ENCODE measurements at places on chromosomes 1 and 21.

- DNase-seq = peak; percentile 45
These were observed 885 bp upstream of the SSBP3 start for GRCh38 chr1:54407154-54407403.

DNA sequence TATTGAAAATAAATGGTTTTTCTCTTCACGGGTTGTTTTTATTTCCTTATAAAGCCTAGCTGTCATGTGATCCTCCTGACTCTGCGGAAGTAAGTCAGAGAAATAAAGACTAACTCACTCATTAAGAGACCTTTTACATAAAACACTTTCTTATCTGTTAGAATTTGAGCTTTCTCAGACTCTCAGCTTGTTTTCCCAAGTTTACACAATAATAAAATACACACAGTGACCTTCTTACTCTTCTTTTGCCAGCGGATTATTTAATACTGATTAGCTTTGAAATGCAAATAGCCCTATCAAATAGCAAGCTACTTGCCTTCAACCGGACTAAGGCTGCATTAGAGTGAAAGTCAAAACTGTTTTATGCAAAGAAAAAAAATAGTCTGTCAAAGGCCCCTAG is 45.5 kb upstream of the CXADR start:
- no peak for DNase-seq

DNA sequence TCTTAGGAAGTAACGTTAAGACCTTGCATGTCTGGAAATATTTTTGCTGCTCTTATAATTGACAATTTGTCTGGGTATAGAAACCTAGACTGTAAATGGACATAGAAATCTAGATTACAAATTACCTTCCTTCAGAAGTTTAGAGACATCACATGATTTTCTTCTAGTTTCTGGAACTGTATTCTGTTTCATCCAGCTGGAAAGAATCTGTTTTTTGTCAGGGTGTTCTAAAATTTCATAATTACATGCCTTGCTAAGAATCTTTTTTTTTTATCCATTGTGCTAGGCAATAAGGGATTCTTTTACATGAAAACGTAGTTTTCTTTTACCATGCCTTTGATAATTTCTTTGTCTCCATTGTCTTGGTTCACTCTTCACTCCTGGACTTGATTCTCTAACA is 20.7 kb upstream of the S100A7 start:
- no peak for DNase-seq

- DNase-seq = no peak
These were observed 63.6 kb upstream of the ERRFI1 start for GRCh38 chr1:8089535-8090228.

GRCh38 chr1:160361199-160361598 is 5.7 kb upstream of the NHLH1 start:
- no peak for DNase-seq

- DNase-seq = no peak
These were observed 76.2 kb upstream of the VAMP3 start for GRCh38 chr1:7694600-7695496.

Measured in Caco-2 (cell line).